ENCODE measurements at places on chromosomes 7 and 10.
A peak's percentile ranks its signal among the peaks of the same experiment; 100 is the strongest.

GRCh38 chr7:23075571-23075970 lies 30.0 kb upstream of the KLHL7 start:
- DNase-seq = no peak

GRCh38 chr7:96034940-96035727 lies 262.8 kb downstream of the DYNC1I1 start:
- no peak for DNase-seq

DNA sequence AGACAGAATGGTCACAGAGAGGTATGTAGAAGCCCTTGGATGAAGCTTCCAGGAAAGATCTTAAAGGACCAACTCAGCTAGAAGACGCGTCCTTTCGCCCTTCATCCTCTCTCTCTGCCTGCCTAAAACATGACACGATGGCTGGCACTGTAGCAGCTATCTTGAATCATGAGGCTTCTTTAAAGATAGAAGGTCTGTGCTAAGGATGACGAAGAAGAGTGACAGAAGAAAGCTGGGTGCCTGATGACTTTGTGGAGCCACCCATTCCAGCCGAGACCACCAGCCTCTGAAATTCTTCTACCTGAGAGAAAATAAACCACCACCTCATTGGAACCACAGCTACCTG lies 25.5 kb downstream of the WDR86 start:
- no peak for DNase-seq

- peak; percentile 45 for DNase-seq
Observed at GRCh38 chr10:103605359-103606096, 112.0 kb downstream of the NEURL1 start.

GRCh38 chr7:33981671-33982424 lies 76.5 kb downstream of the BMPER start:
- no peak for DNase-seq

- DNase-seq = no peak
Observed at GRCh38 chr7:153835712-153836265, 216.4 kb upstream of the DPP6 start.

- no peak for DNase-seq
Observed at GRCh38 chr10:100037758-100038315, 28.1 kb upstream of the DNMBP start.

GRCh38 chr7:146479040-146479439 lies 362.4 kb downstream of the CNTNAP2 start:
- DNase-seq = no peak

GRCh38 chr10:34297541-34298345 lies 517.4 kb downstream of the PARD3 start:
- no peak for DNase-seq

- DNase-seq = no peak
Observed at GRCh38 chr10:113169853-113170460, 219.9 kb downstream of the TCF7L2 start.

GRCh38 chr7:15864626-15864991 lies 178.1 kb upstream of the MEOX2 start:
- DNase-seq = no peak

DNA sequence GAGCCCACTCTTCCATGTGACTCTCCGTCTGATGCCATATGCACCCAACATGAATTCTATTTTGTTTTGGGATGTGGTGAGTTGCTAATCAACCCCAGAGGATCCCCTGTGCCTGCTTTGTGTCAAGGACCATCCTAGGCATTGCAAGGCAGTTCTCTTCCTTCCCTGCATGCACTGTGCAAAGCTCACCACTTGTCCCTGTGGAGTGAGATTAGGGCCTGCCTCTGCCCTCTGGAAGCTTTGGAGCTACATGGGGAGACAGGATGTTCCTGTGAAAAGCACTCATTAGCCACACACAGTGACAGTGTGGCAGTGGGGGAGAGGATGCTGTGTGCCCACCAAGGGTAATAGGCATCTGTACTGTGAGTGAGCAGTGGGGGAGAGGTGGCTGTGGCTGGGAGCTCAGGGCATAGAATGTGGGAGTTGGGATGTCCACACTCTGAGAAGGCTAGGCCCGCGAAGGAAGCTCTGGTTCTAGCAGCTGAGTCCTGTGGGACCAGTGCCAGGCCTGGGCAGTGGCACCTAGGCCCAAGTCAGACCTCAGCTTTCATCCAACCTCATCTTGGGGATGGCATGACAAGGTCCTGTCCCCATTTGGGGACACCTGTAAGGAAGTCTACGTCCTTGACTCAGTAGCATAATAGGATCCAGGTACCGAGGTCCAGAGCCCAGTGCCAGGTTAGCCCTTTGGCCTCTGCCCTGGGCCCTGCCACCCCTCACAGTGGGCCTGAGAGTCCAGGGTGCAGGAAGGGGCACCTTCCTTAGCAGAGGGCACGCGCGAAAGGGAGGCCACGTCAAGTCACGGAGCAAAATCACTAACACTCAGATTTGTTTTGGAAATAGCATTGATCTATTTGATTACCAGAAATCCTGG lies 6.6 kb downstream of the ADRA2A start:
- DNase-seq = no peak

- DNase-seq = no peak
Observed at GRCh38 chr7:142152076-142152475, 40.6 kb downstream of the MGAM2 start.

DNA sequence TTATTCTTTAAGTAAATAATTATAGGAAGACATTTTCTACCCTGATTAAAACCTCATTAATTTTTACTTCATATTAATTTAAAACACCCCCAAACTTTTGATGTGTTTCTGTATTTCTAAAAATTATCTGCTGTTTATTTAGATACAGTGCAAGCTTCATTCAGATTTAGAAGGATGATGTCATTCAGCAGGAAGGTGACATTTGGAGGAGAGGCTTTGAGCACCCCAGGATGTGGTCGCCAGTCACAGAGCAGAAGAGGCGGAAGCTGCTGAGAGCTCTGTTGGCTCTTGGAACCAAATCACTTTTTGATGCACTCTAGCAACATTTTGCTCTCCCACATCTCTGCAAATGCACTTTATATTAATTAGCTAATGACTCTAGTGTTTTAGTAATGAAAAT lies 233.9 kb upstream of the CACNA2D1 start:
- peak; percentile 8 for DNase-seq

- no peak for DNase-seq
Observed at GRCh38 chr7:14340393-14341074, 351.1 kb upstream of the ETV1 start.

DNA sequence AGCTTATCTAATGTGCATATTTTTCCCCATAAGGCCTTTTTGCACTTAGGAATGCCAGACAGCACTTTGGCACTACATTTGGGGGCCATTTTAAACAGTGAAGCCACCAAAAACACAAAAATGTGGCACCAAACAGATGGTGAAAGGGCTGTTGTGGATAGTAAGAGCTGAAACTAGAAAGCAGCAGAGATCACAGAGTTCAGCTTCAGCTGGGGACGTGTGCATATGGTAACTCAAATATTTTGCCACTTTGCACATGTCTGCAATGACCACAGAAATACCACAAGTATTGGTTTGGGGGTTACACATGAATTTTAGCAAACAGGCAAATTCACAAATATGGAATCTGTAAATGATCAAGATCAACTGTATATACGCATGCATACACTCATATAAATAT lies 72.8 kb downstream of the PODXL start:
- DNase-seq = no peak

GRCh38 chr10:25633542-25633941 lies 300.5 kb upstream of the MYO3A start:
- DNase-seq = no peak

- no peak for DNase-seq
Observed at GRCh38 chr7:13416071-13416470, 573.4 kb downstream of the ETV1 start.

GRCh38 chr10:72906446-72906845 lies 12.9 kb downstream of the OIT3 start:
- no peak for DNase-seq

- DNase-seq = no peak
Observed at GRCh38 chr10:77357185-77357584, 280.4 kb downstream of the KCNMA1 start.

- no peak for DNase-seq
Observed at GRCh38 chr10:123996302-123996701, 97.1 kb downstream of the CHST15 start.

DNA sequence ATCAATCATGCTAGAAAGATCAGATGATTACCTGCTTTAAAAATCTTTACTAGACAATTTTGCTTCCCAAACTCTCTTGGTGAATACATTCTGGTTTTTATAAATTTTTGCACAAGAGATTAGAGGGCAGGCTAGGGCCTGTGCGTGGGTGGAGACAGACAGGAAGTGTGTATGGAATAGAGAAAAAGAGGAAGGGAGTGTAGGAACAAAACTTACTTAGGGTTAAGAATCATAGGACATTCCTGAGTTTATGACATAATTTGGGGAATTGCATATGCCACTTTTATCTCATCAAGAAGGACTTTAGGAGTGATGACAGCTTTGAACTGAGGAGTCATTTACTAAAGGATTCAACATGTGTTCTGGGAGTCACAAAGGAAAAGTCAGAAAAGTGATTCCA lies 31.3 kb downstream of the LAMB1 start:
- DNase-seq = no peak

DNA sequence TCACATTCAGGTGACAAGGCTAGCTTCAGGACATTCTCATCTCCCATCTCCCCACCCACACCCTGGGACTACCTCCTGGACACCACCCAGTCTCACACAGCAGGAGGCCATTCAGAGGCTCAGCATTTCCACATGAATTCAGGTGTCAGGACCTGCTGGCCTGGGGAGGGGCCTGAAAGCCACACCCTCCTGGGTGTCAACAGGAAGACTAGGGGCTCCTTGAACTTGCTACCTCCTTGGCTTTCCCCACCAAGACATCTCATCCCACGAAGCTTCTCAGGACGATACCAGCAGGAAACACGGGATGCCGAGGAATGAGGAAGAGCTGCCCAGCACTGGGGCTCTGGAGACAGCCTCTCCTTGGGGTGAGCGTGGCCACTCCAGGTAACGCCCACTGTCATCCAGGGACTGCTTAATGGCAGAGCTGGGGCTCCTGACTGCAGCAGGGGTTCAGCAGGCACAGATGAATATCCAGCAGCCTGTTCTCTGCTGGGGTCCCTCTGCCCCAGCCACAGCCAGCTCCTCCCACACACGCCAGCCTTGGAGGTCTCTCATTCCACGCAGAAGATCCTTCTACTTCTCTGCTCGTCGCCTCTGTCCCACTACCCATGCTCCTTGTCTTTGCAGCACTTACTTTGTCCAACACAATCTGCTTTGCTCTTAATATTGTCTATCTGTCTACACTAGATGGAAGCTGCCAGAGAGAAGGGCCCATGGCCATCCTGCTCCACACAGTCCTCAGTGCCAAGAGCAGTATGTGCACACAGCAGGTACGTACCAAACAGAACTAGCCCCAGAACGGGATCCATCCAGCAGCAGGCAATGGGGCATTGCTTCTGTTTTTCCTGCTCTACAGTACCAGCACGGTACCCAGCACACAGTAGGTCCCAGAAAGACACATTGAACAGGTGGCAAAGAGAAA lies 88.7 kb downstream of the FAM53B start:
- DNase-seq = no peak

DNA sequence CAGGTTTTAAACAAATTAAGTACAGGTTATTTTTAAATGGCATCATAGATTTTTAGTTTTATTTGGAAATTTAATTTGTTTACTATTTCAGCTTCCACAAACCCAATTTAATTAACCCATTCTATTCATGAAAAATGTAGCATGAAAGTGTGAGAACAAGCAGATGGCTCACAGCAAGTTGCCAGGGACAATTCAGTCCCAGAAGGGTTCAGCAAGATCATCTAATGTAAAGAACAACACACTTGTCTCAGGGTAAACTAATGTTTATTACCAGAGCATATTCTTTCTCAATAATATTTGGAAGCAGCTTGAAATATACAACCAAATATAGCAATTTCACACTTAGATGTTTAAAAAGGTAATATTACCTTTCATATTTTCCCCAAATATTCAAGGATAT lies 166.9 kb upstream of the SLC13A1 start:
- DNase-seq = no peak

DNA sequence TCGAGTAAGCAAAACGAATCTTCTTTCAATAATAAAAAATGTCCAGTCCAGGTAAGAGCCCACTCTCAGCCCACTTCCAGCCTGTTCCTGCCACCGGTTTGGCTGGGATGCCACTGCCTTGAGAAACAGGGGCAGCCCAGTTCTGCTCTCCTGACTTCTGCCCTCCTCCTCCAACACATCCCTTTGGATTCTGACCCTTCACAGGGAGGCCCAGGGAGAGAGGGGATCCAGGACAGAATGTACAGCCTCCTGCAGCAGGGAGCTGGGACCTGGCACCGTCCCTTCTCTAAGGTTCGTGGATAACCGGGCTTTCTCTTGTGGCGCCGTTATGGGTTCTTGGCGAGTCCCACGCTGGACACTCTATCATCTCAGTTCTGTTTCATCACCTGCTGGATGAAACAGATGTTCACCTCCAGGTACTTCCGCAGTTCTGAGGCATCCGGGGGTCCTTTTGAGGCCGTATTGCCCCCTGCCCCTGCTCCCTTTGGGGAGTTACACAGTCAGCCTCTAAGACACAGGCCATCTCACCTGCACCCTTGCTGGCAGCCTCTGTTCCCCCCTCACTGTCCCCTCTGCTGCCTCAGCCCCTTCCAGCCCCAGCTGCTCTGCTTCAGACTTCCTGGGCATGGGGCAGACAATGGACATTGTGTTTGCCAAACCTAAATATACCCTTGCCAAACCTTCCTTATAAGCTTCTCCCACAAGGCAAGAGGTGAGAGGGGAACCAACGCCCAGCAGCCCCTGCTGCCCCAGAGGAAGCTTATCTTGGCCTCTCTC lies 203.8 kb upstream of the ZMIZ1 start:
- no peak for DNase-seq

DNA sequence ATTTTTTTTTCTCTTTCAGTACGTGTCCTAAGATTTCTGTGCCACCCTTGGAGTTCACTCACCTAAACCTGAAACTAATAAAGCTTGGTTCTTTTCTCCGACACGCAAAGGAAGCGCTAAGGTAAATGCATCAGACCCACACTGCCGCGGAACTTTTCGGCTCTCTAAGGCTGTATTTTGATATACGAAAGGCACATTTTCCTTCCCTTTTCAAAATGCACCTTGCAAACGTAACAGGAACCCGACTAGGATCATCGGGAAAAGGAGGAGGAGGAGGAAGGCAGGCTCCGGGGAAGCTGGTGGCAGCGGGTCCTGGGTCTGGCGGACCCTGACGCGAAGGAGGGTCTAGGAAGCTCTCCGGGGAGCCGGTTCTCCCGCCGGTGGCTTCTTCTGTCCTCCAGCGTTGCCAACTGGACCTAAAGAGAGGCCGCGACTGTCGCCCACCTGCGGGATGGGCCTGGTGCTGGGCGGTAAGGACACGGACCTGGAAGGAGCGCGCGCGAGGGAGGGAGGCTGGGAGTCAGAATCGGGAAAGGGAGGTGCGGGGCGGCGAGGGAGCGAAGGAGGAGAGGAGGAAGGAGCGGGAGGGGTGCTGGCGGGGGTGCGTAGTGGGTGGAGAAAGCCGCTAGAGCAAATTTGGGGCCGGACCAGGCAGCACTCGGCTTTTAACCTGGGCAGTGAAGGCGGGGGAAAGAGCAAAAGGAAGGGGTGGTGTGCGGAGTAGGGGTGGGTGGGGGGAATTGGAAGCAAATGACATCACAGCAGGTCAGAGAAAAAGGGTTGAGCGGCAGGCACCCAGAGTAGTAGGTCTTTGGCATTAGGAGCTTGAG lies at the start of gene CFTR:
TSS of gene CFTR (plus strand) at position 801 of the 830 bp plus-strand sequence. CDS start 70 bp downstream, outside the sequence.
- no peak for DNase-seq
